ENCODE measurements at places on chromosomes 7 and 10.
A peak's percentile ranks its signal among the peaks of the same experiment; 100 is the strongest.

GRCh38 chr7:42269161-42269560 lies 32.2 kb upstream of the GLI3 start:
- no peak for DNase-seq

DNA sequence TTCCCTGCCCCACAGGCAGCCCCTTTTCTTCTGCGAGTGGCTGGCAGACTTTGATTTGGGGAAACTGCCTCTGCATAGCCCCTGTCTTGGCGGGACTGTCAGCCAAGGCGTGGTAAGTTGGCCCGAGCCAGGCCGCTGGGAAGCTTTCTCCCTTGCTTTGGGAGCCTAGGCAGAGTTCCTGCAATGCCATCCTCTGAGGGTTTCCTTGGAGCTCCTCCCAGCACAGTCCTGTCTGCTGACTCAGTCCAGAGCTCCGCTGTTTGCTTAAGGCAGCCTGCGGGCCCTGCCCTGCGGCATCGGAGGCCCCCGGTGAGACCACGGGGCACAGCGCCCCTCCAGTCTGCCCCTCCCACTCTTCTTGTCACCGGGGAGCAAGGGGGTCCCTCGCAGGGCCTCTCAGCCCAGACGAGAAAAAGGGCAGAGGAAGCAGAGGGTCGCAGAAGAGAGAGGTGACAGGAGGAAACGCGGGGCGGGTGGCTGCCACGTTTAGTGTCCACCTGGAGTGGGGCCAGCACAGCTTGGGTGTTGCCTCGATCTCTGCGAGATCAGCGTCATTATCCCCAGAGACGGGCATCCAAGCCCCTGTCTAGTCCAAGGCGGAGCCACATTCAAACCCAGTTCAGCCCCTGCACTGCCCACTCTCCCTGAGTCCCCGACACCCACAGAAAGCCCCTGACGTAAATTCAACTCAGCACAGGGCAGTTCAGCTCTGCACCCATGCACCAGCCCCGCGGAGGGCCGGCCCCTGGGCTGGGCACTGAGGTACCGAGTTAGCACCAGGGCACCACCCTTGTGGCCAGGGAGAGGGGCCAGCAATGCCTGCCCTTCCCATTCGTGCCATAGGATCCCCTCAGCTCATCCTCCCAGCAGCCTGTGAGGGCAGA lies 59.0 kb upstream of the CHST15 start:
- DNase-seq: no peak

DNA sequence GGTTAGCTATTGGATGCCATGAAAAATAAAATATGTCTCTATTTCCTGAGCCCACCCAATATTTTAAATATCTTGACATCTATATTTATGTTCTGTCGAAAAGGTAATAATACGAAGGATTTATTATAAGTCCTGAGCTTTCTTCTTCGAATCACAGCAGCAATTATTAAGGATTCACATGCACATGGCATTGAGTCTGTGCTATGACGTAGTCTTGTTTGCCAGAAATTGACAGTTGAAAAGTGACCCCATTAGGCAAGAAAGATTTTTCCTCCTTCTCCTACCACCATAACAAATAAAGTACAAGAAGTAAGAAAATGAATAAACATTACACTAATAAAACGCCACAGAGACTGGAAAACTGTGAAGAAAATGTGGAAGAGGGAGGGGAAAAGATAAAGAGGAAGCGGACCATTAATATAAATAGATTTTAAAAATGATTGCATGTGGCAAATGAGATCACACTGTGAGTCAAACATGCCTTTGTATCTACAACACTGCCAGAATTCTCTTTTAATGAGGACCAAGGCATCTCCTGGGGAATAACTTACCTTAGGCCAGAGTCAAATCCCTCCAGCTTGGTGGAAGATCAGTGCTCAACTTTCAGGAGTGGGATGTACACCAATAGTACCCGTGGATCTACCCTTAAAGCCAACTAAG lies 21.6 kb downstream of the FZD1 start:
- DNase-seq: no peak

DNA sequence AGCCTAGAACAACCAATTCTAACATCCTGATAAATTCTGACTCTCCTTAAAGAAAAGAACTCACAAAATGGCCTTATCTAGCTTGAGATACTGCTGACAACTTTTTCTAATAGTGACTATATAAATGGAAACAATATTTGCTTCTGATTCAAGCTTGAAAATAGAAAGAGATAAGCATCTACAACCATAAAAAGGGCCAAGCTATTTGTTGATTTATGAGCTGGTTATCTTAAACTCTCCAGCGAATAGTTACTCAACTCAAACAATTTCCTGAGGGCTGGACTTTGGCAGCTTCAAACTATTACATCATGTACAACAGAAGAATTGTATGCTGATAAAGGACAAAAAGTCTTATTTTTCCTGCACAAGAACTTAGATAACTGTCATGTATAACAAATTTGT lies 4.6 kb downstream of the USP54 start:
- DNase-seq: no peak

DNA sequence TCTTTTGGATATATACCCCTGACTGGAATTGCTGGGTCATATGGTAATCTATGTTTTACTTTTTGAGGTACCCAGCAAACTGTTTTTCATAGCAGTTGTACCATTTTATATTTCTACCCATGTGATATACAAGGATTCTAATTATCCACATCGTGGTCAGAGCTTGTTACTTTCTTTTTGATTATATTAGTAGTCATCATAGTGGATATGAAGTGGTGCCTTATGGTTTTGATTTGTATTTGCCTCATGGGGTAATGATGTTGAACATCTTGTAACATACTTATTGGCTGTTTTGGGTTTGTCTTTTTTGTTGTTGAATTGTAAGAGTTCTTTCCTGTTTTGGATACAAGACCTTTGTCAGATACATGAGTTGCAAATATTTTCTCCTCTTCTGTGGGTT lies 51.7 kb downstream of the MAPK8 start:
- DNase-seq: no peak

- DNase-seq: no peak
Observed at GRCh38 chr10:122171302-122172075, 99.6 kb upstream of the BTBD16 start.

- no peak for DNase-seq
Observed at GRCh38 chr10:110110338-110110737, 97.1 kb upstream of the MXI1 start.

GRCh38 chr10:117370205-117370604 lies 5.0 kb downstream of the PDZD8 start:
- DNase-seq: no peak

GRCh38 chr7:135690566-135690965 lies 28.3 kb downstream of the STMP1 start:
- no peak for DNase-seq

GRCh38 chr7:40811666-40812065 lies 676.9 kb downstream of the SUGCT start:
- DNase-seq: no peak

- DNase-seq: no peak
Observed at GRCh38 chr10:14736600-14737081, 38.1 kb downstream of the FAM107B start.

DNA sequence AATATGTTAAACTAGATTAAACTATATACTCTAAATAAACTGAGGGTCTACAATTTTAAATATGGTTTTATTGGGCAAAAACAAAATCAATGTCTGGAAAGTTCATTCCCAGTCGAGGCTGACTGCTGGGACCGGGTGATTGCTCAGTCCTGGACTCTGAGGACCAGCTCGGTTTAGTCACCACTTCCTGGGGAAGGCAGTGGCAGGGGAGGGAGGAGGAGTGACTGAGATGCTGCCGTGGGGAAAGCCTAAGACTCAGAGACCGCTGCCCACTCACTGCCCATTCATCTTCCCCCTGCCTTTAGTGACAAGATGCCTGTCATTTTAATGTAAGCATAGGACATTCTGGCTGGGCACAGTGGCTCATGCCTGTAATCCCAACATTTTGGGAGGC lies 29.0 kb downstream of the ATOH7 start:
- no peak for DNase-seq

DNA sequence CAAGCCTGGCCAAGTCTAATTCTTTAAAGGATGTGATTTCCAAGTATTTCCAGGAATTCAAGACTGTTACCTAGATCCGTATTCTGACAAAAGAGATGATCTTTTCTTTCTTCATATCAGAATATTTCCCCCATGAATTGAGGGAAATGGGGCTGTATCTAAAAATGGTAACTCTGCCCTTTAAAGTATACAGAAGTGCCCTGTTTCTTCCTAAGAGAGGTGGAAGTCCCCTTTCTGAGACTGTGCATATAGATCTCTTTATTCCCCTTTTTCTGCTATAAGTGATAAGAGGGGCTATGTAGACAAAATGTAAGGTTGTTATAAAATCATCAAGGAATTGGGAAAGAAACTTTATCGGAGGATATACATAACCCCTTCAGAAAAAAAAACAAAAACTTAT lies 287.1 kb upstream of the KAT6B start:
- DNase-seq: no peak

- no peak for DNase-seq
Observed at GRCh38 chr7:25012254-25012653, 32.3 kb upstream of the OSBPL3 start.

DNA sequence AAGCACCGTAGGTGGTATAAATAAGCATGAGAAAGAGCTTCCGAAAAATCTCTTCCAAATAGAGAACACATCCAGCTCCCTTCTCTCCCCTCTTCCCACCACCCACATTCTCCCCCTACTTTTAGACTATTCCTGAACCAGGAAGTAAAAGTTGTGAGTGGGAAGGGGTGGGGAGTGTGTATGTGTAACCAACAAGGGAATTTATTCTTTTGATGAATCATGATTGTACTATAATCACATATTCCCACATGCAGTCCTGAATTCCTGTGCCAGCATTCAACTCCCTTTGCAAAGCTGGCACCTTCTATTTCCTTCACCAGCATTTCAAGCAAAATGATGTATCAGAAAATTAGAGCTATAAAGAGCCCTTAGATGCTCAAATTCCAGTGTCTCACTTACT lies 230.6 kb upstream of the CHRM2 start:
- no peak for DNase-seq

- no peak for DNase-seq
Observed at GRCh38 chr7:81691199-81691821, 78.5 kb downstream of the HGF start.

- no peak for DNase-seq
Observed at GRCh38 chr7:117008118-117008885, 55.0 kb downstream of the ST7 start.

DNA sequence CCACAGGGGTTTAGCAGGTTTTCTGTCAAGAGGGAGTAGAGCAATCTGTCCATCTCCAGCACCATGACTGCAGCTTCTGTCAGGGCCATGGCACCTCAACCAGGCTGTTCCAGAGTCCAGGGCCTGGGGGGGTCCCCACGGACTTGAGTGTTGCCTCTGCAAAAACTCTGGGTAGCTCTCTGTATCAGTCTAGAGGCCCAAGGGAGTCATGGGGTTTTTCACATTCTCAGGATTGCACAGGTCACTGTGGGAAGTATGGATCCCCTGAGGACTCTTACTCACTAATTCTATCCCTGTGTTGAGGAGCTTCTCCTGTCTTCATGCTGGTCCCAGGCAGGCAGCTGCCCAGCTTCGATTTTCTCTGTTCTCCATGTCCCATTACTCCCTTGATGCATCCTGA lies 60.5 kb downstream of the RNF133 start:
- DNase-seq: no peak

DNA sequence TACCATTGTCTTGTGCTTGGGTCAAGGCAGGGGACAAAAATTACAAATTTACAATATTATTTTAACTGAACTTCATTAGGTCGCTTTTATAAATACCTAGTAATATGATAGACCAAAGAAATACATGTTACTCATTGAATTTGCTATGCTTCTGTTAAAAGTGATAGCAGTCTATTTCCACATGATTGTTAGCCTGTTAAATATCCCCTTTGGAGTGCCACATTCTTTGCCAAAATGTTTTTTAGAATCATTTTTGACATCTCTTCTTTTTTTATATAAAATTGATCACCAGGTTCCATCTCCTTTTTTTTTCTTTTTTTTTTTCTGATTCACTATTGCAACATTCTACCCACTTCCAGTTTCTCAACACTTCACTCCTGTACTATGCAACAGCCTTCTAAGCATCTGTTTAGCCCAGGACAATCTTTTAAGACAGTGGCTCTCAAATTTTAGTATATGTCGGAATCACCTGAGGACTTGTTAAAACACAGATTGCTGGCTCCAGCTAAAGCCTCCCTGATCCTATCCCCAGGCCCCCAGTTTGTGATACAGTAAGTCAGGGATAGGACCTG lies 16.4 kb upstream of the NDUFA5 start:
- DNase-seq: no peak

- DNase-seq: no peak
Observed at GRCh38 chr7:46396481-46396880, 475.4 kb upstream of the IGFBP3 start.

- DNase-seq: no peak
Observed at GRCh38 chr10:49643241-49644034, 29.6 kb downstream of the CHAT start.

- no peak for DNase-seq
Observed at GRCh38 chr7:36659172-36659516, 65.2 kb downstream of the AOAH start.

DNA sequence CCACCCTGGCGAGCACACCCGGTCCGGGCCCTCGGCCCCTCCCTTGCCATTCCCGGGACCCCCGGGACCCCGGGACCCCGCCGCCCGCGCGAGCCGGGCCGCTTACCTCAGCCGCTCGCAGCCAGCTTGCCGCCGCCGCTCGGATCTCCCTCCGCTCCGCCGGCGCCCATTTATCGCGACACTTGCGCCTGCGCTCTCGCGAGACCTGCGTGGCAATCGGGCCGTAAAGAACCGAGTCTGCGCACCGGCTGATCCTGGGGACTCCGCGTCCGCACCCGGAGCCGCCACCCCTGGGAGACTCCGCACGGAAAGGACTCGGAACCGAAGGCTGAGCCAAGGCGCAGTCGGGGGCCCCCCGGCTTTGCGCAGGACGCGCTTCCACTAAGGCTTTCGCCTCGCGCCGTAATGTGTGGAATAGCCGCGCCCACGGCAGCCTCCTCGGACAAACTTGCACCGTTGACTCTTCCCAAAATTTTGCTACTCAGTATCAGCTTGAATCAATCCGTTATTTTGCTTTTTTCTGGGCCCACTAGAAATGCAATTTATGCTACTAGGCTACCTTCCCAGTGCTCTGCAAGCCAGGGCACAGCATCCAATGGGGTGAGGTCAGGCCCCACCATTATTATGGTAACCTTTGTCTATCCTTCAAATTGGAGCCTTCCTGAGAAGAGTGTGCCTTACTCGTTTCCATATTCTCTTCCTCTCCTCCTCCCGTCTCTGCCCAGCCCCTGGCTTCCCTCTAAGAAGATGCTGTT lies at the start of gene MAD1L1:
MAD1L1 (minus strand) TSS at position 180 of the 755 bp plus-strand sequence. CDS start 2,812 bp downstream, outside the sequence.
- peak; percentile 72 for DNase-seq

Measured in stimulated activated CD8-positive, alpha-beta memory T cell treated with anti-CD3 and anti-CD28 coated beads, Interleukin-2, amount 100 ng/mL, for 1 hour (primary cell).